Osteoblast (primary cell): ENCODE measurements at places on chromosomes 13 and 19. TPM values are rescaled to one million over a fixed set of nuclear protein-coding genes. Genes with fewer than 3 reads are reported as not detected.

Gene SIGLEC10
- total RNA-seq, result not detected in 2 replicates

Gene ZNF749
- total RNA-seq, result 5.6 and 8.7 TPM in 2 replicates

Gene ZNF878
- total RNA-seq, result 0.29 and 0.36 TPM in 2 replicates

Gene CEACAM4
- total RNA-seq, result not detected in 2 replicates

Gene APLP1
- total RNA-seq, result 2.1 and 3.6 TPM in 2 replicates

Gene PLIN4
- total RNA-seq, result under 0.01 TPM in 2 replicates

Gene TEAD2
- 40.1 and 41.3 TPM in 2 replicates for total RNA-seq

- H3K27me3 ChIP-seq, result no peaks in the 10 kb centered on the region
- DNase-seq, result no peak
- H3K36me3 ChIP-seq, result peaks cover 16% of the 10 kb centered on the region
These were observed 27.1 kb downstream of the STK24 start for GRCh38 chr13:98549728-98550317.

GRCh38 chr19:19459707-19460251 lies 54.3 kb downstream of the GATAD2A start:
- peak overlapping the region; percentile 47 for H3K4me3 ChIP-seq
- peak overlapping the region; percentile 91 for H3K27ac ChIP-seq
- DNase-seq, result peak; percentile 96
- H3K36me3 ChIP-seq, result peaks cover 2% of the 10 kb centered on the region
- peaks cover 48% of the 10 kb centered on the region for H3K4me1 ChIP-seq
- H3K27me3 ChIP-seq, result no peaks in the 10 kb centered on the region

- no peak overlapping the region for H3K4me3 ChIP-seq
- H3K4me1 ChIP-seq, result no peaks in the 10 kb centered on the region
- H3K36me3 ChIP-seq, result no peaks in the 10 kb centered on the region
- no peak for DNase-seq
- H3K27me3 ChIP-seq, result no peaks in the 10 kb centered on the region
These were observed 816.6 kb downstream of the DIAPH3 start for GRCh38 chr13:59346999-59347723.

GRCh38 chr19:14402332-14403144 lies 16.6 kb downstream of the DDX39A start:
- peaks cover 6% of the 10 kb centered on the region for H3K4me1 ChIP-seq
- peak overlapping the region; percentile 71 for H3K27ac ChIP-seq
- H3K36me3 ChIP-seq, result peaks cover 68% of the 10 kb centered on the region
- H3K4me3 ChIP-seq, result no peak overlapping the region
- DNase-seq, result peak; percentile 99

GRCh38 chr19:47826800-47827199 lies 5.1 kb downstream of the CRX start:
- H3K4me3 ChIP-seq, result no peak overlapping the region
- H3K4me1 ChIP-seq, result no peaks in the 10 kb centered on the region
- H3K36me3 ChIP-seq, result no peaks in the 10 kb centered on the region
- DNase-seq, result no peak
- H3K27me3 ChIP-seq, result peaks cover 17% of the 10 kb centered on the region

GRCh38 chr13:43584751-43585150 lies 202.0 kb downstream of the ENOX1 start:
- no peak overlapping the region for H3K27ac ChIP-seq
- H3K36me3 ChIP-seq, result no peaks in the 10 kb centered on the region
- DNase-seq, result no peak

DNA sequence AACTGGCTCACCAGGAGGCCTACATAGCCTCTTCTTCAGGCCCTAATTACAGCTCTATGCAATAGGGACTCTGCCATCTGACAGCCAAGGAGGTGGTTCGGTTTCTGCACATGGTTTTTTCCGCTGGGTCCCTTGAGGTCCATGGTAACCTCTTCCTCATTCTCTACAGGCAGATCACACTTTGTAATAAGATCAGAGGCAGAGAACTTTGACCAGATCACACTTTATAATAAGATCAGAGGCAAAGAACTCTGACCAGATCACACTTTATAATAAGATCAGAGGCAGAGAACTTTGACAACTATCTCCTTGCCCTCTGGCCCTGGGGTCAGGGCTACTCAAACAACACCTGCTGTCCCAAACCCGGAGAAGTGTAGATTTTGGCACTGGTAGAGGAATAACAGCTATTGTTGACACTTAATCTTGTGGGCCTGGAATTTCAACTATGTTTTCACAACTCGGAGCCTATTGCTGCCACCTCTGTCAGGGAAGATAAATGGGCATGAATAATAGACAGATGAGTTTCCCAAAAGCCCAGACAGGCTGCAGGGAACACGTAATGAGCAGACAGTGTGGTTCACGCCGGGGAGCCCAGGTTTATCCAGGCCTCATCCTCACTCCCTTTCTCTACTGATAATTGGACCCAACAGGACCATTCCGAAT lies 246.1 kb downstream of the UQCRFS1 start:
- H3K36me3 ChIP-seq, result no peaks in the 10 kb centered on the region
- no peaks in the 10 kb centered on the region for H3K27me3 ChIP-seq
- no peak overlapping the region for H3K27ac ChIP-seq
- H3K4me1 ChIP-seq, result peaks cover 6% of the 10 kb centered on the region
- H3K4me3 ChIP-seq, result no peak overlapping the region
- DNase-seq, result peak; percentile 26

- no peaks in the 10 kb centered on the region for H3K36me3 ChIP-seq
- H3K4me3 ChIP-seq, result no peak overlapping the region
- no peak overlapping the region for H3K27ac ChIP-seq
- H3K4me1 ChIP-seq, result peaks cover 7% of the 10 kb centered on the region
- H3K27me3 ChIP-seq, result peaks cover 24% of the 10 kb centered on the region
These were observed 10.6 kb upstream of the FFAR2 start for GRCh38 chr19:35437406-35437951.

DNA sequence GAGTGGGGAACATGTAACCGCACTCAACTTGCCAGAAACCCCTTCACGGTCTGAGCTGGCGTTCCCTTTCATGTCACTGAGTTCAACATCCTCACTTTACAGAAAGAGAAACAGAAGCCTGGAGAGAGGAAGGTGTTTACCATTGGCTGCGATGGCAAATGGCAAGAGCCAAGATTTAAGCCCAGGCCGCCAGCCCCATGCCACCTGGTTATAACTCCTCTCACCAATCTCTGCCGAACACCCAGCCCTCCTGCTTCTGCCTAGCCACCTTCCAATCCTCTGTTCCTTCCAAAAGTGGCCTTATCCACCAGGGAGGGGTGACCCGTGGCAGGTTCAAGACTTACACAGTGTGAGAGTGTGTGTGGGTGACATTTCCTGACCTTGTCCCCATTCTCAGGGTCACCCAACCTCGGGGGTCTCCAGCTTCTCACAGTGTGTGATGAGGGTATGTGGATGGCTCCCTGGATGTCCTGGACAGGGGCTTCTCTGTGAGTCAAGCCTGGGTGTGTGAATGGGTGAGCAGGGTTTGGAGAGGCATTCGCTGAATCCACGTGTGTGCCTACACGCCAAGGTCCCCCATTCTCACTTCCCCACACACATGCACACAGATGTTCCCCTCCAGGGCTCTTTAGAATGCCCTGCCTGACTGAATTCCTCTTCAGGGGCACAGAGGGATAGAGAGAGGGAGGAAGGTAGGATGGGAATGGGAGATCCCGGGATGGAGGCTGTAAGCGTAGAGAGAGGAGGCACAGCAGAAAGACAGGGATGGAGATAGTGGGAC lies 1.2 kb downstream of the CADM4 start:
- no peak for DNase-seq
- H3K4me1 ChIP-seq, result peaks cover 24% of the 10 kb centered on the region
- no peak overlapping the region for H3K27ac ChIP-seq
- H3K4me3 ChIP-seq, result no peak overlapping the region
- peaks cover 35% of the 10 kb centered on the region for H3K27me3 ChIP-seq

DNA sequence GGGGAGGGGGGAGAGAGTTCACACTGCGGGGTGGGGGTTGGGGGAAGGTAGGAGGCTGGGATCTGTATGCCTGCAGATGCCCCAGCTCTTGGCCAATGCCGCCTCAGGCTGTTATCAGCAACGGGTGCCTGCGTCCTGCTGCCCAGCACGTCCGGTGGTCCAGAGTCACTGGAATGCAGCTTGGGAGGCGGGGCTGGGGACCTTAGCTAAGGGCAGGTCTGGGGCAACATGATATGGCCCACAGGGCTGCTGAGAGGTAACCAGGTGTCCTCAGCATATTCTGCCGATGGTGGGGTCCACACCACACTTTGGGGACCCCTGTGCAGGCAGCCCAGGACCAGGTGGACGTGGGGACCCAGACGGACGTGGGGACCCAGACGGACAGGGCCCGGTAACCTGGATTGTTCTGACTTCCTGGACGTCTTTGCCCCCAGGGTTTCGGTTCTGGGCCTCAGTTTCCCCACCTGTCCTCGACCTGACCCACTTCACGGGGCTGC lies 668 bp upstream of the ARHGAP45 start:
- peaks cover 42% of the 10 kb centered on the region for H3K27me3 ChIP-seq
- H3K27ac ChIP-seq, result no peak overlapping the region
- H3K36me3 ChIP-seq, result no peaks in the 10 kb centered on the region
- no peak for DNase-seq
- no peaks in the 10 kb centered on the region for H3K4me1 ChIP-seq

- peak; percentile 64 for DNase-seq
- H3K27ac ChIP-seq, result no peak overlapping the region
- no peaks in the 10 kb centered on the region for H3K27me3 ChIP-seq
- peaks cover 6% of the 10 kb centered on the region for H3K4me1 ChIP-seq
- H3K4me3 ChIP-seq, result no peak overlapping the region
These were observed 6.1 kb upstream of the ZNF787 start for GRCh38 chr19:56126983-56127780.

DNA sequence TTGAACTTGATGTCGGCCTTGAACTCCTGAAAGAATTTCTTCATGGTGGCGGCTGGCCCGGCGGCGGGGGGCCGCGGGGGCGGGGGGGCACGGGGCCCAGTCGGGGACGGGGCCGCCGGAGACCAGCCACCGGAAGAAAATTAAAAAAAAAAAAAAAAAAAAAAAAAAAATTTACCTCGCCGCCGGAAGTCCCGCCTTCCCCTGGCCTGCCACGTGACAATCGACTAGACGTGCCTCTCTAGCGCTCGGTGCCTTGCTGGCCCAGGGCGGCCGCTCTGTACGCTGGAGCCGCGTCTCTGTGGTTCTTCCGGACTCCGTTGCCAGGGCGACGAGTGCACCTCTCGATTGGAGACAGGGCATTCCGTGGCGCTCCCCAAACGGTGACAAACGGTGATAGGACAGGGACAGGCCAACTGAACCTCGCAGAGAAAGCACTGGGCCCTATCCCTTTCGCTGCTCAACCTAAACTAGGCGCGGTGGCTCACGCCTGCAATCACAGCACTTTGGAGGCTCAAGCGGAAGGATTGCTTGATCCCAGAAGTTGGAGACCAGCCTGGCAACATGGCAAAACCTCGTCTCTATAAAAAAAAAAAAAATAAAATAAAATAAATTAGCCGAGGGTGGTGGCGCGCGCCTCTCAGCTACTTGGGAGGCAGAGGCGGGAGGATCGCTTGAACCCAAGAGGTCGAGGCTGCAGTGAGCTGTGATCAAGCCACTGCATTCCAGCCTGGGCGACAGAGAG lies at the start of gene UBXN6:
Gene UBXN6 (minus strand): TSS at position 141 of the 742 bp plus-strand sequence. CDS start 97 bp downstream, at position 44.
- H3K4me1 ChIP-seq, result peaks cover 22% of the 10 kb centered on the region
- peaks cover 17% of the 10 kb centered on the region for H3K36me3 ChIP-seq
- peak within 1 kb of the TSS; percentile 77 for H3K4me3 ChIP-seq

- H3K4me3 ChIP-seq, result no peak overlapping the region
- peaks cover 15% of the 10 kb centered on the region for H3K4me1 ChIP-seq
- no peaks in the 10 kb centered on the region for H3K36me3 ChIP-seq
- H3K27me3 ChIP-seq, result no peaks in the 10 kb centered on the region
- DNase-seq, result no peak
These were observed 75.5 kb upstream of the MEDAG start for GRCh38 chr13:30830638-30830965.

DNA sequence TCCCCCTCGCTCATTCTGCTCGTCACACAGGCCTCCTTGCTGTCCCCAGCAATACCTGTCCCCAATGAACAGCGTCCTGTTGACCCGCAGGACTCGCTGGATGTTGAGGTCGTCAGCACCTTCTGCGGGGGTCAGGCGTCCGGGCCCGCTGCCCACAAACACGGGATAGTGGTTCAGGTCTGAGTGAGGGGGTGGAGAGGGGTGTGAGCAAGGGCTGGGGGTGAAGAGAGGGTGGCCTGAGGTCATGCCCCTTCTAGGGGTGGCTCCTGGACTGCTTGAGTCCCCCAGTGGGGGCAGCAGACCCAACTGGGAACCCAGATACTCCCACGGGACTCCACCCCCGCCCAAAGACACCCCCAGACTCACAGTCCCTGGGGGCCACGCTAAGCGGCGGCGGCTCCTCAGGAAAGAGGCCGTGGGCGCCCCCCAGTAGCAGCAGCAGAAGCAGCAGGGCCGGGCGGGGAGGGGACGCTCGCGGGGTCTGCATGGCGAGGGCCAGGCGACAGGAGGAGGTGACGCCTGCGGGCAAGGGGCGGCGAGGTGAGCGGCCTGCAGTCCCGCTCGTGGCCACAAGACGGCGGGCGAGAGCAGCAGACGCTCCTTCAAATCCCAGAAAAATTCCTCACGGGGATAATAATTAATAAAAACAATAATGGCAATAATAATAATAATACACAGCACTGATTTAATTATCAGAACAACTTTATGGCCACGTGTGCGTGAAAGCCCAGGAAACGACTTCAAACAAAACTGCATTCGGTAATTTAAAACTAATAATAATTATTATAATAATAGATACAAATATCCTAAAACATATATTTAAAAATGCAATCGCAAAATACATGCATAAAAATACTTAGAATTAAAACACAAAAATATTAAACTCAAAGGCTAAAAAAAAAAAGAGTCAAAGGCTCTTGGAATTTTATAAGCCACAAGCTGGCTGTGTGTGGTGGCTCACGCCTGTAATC lies 1.2 kb downstream of the SEMA6B start:
- DNase-seq, result peak; percentile 96
- no peaks in the 10 kb centered on the region for H3K4me1 ChIP-seq
- no peak overlapping the region for H3K27ac ChIP-seq
- H3K4me3 ChIP-seq, result no peak overlapping the region
- no peaks in the 10 kb centered on the region for H3K27me3 ChIP-seq
- no peaks in the 10 kb centered on the region for H3K36me3 ChIP-seq

DNA sequence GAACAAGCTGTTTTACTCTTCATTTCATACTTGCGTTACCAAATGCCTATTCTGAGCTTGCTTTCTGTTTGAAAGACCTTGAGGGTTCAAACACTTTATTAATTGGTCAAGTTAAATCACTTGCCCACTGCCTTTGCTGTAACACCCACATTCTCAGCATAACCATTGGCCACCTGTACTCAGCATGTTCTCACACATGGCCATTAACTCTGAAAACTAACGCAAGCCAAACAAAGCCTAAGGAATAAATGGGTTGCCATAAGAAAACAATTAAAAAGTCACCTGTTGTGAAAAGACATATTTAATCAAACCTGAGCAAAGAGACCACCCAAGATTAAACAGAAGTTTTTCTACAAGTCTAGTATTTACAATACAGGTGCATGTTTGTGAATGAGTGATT lies 517.2 kb upstream of the SPRY2 start:
- H3K4me3 ChIP-seq, result no peak overlapping the region
- no peak overlapping the region for H3K27ac ChIP-seq
- DNase-seq, result no peak
- H3K4me1 ChIP-seq, result no peaks in the 10 kb centered on the region
